Umbilical cord (tissue), 2 donors: ENCODE measurements at places on chromosomes 1 and 21. TPM values are rescaled to one million over a fixed set of nuclear protein-coding genes. Genes with fewer than 3 reads are reported as not detected.
A peak's percentile ranks its signal among the peaks of the same experiment; 100 is the strongest.

ST6GALNAC5 gene
- 166 TPM for total RNA-seq

PUSL1 gene
- total RNA-seq: 4.6 TPM

GJB3 gene
- 6.3 TPM for total RNA-seq

PLA2G2C gene
- 0.48 TPM for total RNA-seq

GRCh38 chr1:92601044-92601443 lies 114.3 kb upstream of the GFI1 start:
- DNase-seq: no peak

- DNase-seq: no peak
Measured at GRCh38 chr21:29235714-29236197, 63.0 kb upstream of the BACH1 start.

GRCh38 chr1:183093786-183094298 lies 70.6 kb downstream of the LAMC1 start:
- no peak for DNase-seq

DNA sequence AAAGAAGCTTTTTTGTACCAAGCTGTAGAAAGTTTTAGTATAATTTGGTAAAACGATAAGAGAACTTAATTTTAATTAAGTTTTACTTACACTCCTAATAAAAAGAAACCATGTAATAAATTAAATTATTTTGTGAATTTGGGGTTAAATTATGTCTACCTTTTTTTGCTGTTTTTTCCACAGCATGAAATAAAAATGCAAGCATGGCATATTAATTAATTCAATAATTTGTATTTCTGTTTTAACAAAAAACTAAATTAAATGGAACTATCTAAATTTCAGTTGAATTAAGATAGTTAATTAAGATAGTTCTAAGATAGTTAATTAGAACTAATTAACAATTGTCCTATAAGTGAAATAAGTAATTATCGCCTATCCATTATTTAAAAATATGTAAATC lies 39.4 kb downstream of the VANGL2 start:
- DNase-seq: no peak

- no peak for DNase-seq
Measured at GRCh38 chr21:46392921-46393320, 65.8 kb upstream of the DIP2A start.

- no peak for DNase-seq
Measured at GRCh38 chr1:109598156-109598555, 21.3 kb downstream of the GNAT2 start.

DNA sequence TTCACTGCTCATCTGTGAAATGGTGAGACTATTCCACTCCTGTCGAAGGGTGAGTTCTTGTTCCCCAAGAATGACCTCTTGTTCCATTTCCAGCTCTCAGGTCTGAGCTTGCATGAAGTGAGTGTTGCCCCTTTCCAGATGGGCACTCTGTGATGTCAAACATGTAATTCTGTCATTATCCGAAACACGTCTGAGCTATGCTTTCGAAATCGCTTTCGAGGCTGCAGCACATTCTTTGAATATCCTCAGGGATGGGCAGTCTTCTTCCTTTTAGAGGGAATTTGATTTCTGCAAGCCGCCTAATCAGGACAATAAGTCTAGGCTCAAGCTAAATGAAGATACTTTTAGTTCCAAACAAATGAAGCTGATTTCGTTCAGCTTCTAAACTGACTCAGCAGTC lies 15.1 kb downstream of the NFASC start:
- DNase-seq: peak; percentile 19

- DNase-seq: no peak
Measured at GRCh38 chr1:20382711-20383110, 92.0 kb downstream of the VWA5B1 start.

- no peak for DNase-seq
Measured at GRCh38 chr1:9700340-9700739, 48.8 kb downstream of the PIK3CD start.

DNA sequence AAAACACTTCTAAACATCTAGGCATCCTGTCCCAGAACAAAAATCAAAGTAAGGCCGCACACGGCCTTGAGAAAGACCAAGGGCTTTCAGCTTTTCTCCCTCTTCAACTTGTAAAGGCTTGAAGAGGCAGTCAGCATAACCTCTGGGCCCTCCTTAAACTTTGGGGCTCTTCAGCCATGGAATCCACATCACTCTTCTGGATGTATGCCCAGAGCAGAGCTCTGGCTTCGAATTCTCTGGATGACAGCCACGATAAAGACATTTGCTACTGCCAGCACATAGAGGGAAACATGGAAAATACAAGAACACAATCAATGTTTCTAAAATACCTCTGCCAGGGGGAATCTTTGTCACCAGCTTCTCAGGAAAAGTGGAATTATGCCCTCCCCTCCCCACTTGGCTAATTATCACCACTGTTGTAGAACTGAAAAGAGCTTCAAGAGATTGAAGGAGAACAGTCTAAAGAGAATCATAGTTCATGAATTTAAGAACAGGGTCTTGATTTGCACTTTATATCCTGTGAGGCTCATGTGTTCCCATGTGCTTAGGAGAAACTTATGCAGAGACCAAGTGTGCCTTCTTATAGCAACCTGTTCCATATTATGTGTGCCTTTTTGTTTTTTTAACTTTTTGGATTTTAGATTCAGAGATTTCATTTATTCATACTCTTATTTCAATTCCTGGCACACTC lies 39.0 kb upstream of the DPT start:
- peak; percentile 89 for DNase-seq

DNA sequence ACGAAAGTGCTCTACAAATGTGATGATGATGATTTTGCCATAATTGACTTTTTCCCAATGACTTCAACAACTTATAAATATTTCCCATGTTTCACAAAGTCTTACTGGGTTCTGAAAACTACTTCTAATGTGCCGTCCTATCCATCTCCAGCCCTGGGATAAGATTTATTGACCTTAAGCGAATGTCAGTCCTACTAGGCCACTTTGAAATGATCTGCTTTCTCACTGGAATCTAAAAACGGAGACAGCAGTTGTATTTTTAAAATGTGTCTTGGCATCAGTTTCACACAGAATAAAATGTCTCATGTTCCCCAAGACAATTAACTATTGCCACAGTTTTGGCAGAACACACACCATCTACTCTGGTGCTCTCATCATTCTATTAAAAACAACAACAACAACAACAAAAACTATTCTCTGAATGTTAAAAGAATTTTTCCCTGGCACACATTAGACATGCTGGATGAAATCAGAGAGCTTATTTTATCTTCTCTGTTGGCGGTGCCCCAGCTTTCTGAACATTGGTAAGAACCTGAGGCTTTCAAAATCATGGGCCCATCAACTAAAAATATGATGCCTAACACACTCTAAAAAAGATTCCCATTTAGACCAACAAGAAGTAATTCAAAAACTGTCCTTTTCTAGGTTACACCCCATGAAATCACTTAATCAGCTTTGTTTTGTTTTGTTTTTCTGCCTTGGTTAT lies 23.1 kb upstream of the DNASE2B start:
- peak; percentile 78 for DNase-seq

DNA sequence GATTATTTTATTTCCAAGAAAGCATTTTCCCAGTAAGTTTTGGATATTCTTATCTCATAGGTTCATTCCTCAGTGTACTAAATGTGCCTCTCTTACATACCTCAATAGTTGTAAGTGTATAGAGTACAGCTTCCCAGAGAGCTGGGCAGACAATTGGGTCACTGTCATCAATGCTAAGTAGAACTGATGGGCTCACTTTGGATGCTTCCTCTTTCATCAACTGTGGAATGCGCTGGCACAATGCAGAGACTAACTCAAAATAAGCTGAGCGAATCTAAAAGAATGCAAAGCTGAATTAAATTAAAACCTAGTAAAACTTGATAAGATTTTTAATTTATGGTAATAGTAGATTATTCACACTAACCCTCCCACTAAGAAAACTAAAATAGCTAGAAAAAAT lies 21.5 kb downstream of the LTN1 start:
- no peak for DNase-seq

- DNase-seq: peak; percentile 77
Measured at GRCh38 chr1:6358757-6359201, 34.8 kb downstream of the ACOT7 start.

GRCh38 chr1:208084764-208085163 lies 159.4 kb downstream of the PLXNA2 start:
- no peak for DNase-seq

DNA sequence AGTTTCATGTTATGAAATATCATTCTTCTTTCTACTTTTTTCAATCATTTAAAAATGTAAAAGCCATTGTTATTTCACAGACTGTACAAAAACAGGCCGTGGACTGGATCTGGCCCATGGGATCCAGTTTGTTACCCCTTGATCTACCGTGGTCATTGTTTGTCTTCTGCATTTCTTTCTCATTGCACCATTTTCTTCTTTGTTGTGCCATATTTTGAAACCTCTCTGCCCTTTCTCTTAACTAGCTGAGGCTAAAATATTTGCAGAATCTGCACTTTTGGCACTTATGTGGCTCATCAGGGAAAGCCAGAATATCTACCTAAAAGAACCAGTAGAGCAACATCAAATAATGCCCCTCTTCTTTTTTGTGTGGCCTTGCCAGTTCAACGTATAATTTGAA lies 50.5 kb downstream of the DNAJC6 start:
- DNase-seq: peak; percentile 17

- DNase-seq: no peak
Measured at GRCh38 chr1:200786788-200787187, 48.1 kb downstream of the CAMSAP2 start.

DNA sequence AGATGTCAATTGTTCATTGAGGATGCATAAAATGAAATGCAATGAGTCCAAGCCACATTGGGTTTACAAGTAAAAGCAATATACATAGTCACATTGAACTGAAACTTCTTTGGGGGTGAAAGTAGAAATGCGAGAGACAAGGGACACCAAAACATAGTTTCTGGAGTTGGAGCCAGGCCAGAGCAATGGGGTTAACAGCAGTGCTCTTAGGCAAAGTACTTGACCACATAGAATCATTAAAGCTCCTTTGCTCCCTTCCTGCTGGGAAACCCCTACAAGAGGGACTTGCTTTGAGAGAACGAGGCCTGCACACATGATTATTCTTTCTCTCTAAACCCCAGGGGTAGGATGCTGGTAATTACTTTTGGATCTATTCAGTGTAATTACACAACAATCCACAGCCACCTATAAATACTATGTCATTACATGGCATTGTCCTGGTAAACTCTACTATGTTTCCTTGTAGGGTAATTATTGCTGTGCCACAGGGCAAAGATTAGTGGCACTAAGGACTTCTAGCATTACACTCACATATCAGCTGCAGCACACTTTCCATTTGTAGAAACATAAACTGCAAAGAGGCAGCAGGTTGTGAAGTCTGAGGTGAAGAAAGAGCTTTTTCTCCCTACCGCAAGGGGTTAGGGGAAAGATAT lies 421.6 kb upstream of the PBX1 start:
- DNase-seq: no peak
